GM06990 (cell line): ENCODE measurements at places on chromosomes 1 and 21.

DNA sequence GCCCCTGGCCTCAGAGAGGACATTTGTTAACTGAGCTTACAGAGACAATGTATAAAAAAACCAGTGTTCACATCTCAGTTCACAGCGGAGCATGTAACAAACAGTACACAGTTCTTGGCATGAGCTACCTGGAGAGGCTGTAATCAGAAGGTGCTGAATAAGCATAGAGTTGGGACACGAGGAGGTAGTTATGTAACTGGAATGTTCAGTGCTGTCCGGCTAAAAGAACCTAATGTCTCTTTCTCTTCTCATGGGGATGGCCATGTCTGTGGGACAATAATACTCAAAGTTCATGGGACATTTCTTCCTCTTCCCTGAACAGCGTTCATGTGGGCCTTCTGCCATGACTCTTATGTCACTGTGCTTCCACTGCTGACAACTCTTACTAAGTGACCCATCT is 17.2 kb upstream of the STX12 start:
- DNase-seq: no peak

DNA sequence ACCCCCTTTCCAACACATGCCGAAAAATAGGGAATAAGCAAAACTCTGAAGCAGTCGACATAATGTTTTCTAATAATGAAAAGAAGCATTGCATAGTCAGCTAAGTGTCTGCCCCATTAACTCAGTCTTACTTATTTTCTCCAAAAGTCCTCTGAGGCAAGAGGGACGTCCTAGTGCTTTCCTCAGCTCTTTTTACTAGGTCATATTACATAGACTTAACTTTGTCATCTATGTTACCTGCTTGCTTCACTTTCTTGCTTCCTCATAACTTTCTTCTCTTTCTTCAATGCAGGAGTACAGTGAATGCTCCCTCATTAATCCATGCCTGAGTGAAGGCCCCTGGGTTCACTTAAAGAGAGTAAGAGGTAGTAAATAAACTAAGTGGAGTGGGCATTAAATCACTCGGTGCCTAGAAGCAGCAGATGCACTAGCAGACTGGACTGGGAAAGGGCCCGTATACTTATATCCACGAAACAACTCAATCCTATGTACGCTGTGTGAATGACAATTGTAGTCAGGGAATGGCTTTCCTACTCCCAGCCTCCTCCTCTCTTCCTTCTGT is 210.5 kb upstream of the SPAG17 start:
- DNase-seq: no peak

DNA sequence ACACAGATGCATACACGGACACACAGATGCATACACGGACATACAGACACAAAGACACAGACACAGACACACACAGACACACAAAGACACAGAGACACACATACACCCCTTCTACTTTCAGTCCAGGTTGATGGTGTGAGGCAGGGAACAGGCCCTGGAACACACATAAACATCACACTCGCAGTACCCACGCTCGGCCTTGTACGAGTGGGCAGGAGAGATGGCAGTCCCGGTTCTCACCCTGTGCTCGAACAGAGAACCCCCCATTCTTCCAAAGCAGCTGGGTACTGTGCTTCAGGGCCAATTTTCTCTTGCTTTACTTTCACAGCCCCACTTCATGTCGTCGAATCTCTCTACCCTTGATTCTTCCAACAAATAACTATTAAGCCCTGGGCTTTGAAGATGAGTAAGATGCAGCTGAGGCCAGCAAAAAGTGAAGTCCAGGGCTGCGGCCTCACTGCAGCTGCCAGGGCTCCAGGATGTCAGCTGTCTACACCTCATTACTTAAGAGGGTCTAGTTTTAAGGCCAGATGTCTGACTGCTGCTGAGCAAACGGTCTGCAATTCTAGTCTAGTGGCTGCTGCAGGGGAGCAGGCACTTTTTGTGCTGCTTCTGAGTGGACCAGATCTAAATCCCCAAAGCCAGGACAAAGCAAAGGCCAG is 90.1 kb downstream of the PGBD5 start:
- DNase-seq: no peak

- DNase-seq: peak; percentile 34
Measured at GRCh38 chr21:32772281-32773047, 909 bp upstream of the PAXBP1 start.

GRCh38 chr1:246527402-246528088 is 20.5 kb upstream of the SMYD3 start:
- DNase-seq: peak; percentile 48

- no peak for DNase-seq
Measured at GRCh38 chr1:35619237-35620121, 21.8 kb downstream of the PSMB2 start.

DNA sequence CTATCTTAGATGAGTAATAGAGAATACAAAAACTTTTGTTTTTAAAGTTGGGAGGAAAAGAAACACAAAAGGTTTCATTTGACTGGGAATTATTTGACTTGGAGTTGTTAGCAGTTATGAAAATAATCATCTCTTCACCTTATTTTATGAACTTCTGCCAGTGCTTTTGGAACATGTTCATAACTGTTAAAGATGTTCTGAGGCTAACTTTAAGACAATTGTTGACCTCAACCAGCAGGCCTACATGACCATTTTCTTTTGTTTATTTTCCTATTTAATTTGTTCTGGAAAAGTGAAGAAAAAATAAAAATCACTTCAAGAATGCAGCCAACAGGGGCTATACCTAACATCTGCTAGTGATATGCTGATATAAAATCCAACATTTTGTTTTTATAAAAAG is 37.4 kb downstream of the JAM2 start:
- no peak for DNase-seq

GRCh38 chr1:3978990-3979325 is 78.9 kb upstream of the C1orf174 start:
- no peak for DNase-seq

- no peak for DNase-seq
Measured at GRCh38 chr1:24657781-24658180, 14.7 kb downstream of the SRRM1 start.

DNA sequence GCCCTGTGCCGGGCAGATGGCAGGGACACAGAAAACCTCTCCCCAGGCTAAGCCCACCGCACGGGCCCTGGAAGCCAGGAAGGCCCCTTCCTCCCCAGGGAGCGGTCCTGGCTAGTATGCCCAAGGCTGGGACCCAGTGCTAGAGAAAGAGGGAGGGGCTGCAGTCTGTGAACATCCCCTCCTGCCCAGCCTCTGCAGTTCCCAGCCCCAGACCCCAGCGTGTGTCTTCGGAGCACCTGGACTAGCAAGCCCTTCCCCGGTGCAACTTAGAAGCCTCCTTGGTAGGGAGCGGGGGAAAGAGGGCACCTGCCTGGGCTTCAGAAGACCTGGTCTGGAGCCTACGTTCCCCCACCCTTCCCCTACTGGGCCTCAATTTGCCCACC is 2.1 kb downstream of the PLEKHG5 start:
- DNase-seq: no peak

GRCh38 chr21:39124681-39125251 is 58.5 kb downstream of the PSMG1 start:
- no peak for DNase-seq

- DNase-seq: no peak
Measured at GRCh38 chr21:45470773-45471524, 66.0 kb downstream of the COL18A1 start.

DNA sequence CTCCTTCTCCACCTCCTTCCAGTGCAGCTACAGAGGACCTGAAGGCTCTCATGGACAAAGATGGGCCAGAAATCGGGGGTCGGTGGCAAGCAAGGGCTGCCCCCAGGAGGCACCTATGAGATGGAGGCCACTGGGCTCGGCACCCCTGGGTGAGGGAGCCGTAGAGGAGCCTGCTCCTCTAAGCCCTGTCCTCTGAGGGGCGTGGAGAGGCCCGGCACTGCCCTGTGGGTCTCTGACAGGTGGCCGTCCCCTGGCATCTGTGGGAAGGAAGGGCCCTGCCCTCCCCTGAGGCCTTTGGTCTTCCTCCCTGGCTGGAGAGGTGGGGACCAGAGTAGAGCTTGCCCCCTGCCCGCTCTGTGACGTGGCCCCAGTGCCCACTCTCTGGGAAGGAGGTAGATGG is 30.9 kb downstream of the PRDM16 start:
- no peak for DNase-seq

GRCh38 chr1:62725255-62725654 is 37.1 kb upstream of the DOCK7 start:
- DNase-seq: peak; percentile 18

DNA sequence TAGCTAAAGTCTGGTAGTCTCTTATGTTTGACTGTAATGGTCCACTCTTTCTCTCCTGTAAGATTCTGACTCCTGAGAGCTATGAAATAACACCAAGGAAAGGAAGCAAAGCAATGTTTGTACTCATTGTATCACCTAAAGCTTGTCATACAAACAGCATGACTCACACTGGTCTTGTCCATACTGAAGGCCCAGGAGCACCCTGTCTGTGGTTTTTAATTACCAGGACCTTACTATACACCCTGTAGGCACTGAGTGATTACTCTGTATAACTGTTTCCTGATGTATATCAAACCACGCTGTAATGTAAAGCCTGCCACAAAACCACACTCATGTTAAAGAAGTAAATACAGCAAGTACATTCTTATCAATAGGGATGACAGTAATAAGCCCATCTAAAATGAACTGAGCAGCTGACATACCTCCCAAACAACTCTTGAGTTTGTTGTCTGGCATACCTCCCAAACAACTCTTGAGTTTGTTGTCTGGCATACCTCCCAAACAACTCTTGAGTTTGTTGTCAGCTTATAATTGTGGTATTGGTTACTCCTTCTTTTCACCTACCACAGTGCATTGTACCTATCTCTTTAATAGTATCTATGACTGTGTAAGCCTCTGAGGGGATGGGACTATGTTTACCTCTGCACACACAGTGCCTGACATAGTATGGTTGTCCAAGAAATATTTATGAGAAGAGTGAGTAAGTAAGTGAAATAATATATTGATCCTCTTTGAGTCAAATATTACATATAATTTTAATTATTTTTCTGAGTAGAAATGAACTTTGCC is 11.6 kb upstream of the TNFSF18 start:
- no peak for DNase-seq

GRCh38 chr1:8477166-8477982 is 159.5 kb downstream of the SLC45A1 start:
- DNase-seq: peak; percentile 70

GRCh38 chr1:160149233-160149632 is 2.2 kb upstream of the ATP1A4 start:
- DNase-seq: no peak

DNA sequence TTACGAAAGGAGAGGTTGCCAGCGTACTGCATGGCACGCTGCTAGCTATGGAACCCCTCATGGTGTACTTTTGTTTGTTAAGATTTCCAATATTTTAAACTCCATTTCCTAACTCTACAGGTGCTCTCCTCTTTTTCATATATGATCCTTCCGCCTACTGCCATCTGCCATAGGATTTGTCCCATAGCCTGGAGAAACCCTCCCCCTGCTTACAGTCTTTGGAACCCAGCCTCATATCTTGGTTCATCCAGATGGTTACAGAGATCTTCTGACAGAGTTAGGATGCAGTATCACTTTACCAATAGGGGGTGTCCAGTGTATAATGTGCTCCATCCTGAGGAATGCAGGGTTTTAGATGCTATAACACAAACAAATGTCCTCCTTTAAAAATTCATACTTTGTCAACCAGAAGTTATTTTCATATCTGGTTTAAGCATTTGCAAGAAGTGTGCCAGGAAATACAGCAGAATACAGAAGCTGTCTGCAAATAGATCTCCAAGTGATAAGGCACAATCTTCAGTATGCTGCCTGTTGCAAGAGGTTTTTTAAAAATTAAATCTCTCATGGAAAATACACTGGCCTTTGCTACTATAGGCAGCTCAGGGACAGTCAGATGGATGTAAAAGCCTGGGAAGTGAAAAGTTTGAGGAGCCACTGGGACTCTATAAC is 377.8 kb downstream of the KCNH1 start:
- no peak for DNase-seq

GRCh38 chr1:244460197-244460596 is 876 bp upstream of the CATSPERE start:
- DNase-seq: no peak

DNA sequence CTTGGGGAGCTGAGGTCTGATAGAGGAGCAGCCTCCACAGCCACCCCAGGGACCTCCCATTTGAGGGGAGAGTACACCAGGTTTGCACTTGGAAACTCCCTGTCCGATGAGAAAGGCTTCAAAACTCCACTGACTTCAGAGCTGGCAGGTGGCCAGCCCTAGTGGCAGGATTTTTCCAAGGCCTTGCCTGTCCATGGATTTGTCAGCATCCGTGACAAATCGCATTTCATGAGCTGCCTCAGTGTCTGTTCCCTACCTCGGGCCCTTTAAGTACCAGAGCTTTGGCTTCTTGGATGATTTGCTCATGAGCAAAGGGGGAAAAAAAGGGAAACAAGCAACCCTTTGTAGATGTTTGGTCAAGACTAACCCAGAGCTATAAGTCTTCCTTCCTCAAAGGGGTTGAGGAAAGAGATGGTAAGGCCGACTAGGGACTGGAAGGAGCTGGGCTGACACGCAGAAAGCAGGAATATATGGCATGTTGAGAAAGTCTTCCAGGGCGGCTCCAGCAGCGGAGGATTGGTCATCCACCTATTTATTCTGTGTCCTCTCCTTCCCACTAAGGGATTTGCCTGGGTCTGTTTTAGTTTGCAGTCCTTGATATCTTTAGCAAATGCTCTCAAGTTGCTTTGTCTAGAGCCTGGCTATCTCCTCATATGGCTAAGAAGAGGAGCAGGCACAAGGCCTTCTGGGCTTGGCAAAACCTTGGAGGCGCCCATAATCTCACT is 2.7 kb upstream of the HSPG2 start:
- DNase-seq: no peak

DNA sequence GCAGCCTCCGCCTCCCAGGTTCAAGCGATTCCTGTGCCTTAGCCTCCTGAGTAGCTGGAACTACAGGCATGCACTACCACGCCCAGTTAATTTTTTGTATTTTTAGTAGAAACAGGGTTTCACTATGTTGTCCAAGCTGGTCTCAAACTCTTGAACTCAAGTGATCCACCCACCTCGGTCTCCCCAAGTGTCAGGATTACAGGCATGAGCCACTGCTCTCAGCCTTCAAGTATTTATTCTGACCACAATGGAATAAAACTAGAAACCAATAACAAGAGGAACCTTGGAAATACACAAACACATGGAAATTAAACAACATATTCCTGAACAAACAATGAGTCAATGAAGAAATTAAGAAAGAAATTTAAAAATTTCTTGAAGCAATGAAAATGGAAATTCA is 32.7 kb upstream of the DR1 start:
- DNase-seq: no peak

DNA sequence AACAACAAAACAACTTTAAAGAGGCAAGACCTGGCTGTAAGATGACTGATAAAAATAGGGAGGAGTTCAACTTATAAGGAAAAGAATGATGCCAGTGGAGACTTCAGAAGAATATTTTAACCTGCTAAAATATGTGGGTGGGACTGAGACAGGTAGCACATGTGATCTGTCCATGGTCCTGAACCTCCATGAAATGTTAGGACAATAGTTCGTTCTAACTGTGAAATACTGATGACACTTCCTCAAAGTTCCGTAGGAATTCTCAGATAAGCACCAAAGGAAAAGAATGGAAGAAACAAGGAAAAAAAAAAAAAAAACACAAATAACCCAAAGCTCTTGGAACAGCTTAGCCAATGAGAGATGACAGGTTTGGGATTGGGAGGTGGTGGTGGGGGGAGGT is 44.7 kb downstream of the CDC42BPA start:
- no peak for DNase-seq

GRCh38 chr1:3357526-3358297 is 96.8 kb upstream of the ARHGEF16 start:
- DNase-seq: no peak

- no peak for DNase-seq
Measured at GRCh38 chr1:214326406-214326805, 45.4 kb downstream of the SMYD2 start.
